ENCODE measurements at places on chromosomes 12 and 14.
A peak's percentile ranks its signal among the peaks of the same experiment; 100 is the strongest.

- no peak for DNase-seq
Measured at GRCh38 chr12:41122894-41123293, 65.2 kb upstream of the PDZRN4 start.

DNA sequence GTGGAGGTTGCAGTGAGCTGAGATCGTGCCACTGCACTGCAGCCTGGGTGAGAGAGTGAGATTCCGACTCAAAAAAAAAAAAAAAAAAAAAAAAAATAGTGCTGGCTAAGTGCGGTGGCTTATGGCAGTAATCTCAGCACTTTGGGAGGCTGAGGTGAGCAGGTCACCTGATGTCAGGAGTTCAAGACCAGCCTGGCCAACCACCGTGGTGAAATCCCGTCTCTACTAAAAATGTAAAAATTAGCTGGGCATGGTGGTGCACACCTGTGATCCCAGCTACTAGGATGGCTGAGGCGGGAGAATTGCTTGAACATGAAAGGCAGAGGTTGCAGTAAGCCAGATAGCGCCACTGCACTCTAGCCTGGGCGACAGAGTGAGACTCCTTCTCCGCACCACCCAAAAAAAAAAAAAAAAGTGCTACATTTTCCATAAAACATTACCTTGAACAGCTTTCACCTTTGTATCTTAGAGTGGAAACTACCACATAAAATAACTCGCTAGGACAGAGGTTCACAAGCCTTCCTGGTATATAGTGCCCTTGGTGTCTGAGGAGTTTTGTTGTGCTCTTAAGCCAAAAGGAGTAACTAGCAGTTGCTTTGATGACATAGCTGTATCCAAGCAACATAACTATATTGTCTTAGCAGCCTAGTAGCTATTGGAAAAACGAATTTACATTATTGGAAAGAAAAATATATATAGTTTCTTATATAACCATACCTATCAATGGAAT, 11.1 kb downstream of the PTGES3 start:
- DNase-seq = no peak

DNA sequence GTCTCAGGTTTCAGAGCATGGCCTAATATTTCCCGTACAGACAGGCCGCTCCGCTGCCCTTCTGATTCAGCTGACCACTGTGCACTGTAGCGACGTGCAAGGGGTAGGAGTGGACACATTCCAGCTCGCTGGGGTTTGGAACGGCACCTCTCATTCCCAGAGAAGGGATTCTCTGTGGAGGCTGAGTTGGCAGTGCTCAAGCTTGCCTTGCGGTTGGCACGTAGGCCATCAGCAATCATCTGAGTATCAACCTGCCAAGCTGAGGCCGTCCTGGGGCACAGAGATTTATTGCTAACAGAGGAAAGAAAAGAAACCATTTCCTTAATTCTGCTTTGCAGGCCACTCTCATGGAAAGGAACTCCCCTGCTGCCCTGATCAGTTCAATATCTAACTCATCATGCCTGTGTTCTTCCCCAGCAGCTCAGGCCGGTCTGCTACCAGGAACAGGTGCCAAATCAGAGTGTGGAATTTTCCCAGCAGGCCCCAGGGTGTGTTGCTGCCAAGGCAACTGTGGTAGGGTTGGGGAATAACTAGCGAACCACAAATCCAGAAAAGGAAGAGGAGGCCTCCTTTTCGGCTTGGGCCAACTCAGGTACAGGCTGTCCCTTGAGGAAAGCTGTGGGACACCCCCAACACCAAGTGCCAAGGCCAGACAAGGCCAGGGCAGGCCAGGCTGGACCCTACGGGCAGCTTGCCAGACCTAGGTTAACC, 92.5 kb downstream of the SSPN start:
- DNase-seq = no peak

- no peak for DNase-seq
Measured at GRCh38 chr12:13142747-13143146, 39.3 kb upstream of the GSG1 start.

GRCh38 chr12:2173971-2174370, 121.2 kb downstream of the CACNA1C start:
- no peak for DNase-seq

- no peak for DNase-seq
Measured at GRCh38 chr12:43882578-43883178, 46.8 kb downstream of the TMEM117 start.

DNA sequence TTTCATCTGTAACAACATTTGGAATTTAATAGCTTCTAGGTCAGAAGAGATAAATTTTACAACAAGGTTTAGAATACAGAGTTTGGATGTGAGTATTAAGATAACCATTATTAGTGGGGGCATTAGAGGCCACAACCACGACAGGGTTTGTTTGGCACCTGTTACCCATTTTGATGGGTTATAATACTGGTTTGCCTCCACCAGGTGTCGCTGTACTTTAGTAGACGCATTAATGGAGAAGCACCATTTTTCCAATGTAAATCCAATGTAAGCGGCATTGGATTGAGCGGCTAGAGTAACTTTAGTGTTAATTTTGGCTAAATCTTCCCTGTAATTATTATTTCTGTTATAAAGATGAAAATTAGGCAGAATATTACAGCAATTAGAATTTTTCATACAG, 136.2 kb downstream of the SLCO1B3 start:
- DNase-seq = no peak

DNA sequence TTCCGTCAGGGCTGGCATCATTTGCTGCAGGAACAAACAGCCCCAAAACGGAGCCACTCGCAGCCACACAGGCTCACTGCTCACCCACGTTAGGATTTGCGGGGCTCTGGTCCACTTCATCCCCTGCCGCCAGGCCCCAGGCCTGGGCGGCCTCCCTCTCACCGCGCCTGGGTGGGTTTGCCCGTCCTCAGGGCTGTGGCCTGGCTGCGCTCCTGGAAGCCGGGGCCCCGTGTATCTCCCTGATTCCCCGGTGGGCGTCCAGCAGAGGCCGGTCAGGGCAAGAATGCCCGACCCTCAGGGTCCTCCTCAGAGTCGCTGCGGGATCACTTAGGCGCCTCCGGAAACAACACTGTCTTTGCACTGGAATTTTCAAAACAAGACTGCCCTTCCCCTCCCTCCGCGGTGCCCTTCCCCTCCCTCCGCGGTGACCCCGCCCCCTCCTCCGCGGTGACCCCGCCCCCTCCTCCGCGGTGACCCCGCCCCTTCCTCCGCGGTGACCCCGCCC, 15.7 kb upstream of the FBRSL1 start:
- DNase-seq = no peak

DNA sequence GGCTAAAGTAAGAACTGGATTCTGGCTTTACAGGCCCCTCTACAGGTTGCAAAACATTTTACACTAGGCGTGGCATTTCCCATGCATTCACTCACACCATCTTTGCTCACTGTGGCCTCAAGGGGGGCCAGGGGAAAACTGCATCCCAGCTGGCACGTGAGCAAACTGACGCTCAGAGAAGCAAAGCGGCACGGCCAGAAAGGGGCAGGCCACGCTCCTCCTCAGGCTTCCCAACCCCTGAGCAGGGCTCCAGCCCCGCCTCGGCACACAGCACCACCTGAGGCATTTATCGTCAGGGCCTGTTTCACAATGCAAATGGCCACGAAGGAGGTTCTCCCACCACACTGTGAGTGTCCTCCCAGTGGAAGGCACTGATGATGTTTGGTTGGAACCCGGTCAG, 90.8 kb downstream of the BCL11B start:
- no peak for DNase-seq

DNA sequence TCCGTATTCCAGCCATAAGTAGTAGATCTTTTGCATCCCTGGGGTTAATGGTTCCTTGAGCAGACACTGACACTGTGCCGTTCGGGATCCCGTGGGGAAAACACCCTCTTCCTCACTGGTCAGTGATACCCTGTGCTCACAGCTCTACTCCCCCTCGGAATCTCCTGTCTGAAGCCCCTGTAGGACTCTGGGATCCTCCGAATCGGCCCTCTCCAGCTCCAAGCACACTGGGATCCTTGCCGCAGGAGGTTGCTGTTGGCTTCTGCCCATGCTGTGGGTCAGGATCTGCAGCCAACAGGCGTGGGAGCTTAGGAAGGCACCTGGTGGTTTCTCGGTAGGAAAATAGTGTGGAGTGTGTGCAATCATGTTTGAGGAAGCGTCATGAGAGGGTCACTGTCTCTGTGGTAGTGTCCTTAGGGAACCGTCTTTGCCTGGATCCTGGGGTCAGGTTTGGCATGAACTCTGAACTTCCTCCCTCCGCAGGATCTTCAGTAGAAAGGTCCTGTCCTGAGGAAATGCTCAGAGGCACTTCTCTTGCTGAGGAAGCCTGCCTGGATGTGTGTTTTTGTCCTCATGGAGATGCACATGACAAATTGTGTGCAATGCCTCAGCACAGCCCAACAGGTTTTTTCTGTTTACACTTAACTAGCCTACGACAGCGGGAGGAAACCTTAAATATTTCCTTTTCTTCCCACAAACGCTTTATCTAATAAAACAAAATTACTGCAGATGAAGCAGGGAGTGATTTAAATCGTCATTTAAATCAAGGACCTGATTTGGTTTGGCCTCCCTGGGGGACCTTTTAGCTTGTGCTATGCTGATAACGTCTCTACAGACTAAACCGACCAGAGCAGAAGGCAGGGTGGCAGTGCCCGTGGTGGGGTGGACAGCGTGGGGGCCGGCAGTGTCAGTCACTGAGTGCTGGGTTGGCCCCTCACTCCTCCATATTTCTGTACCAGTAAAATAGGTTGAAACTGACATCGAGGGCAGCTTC, 18.7 kb downstream of the FBXL14 start:
- peak; percentile 36 for DNase-seq
